DMS 273 treated with DMSO at 0.1 percent for 48 hours (cell line): ENCODE measurements at places on chromosomes 5 and 9.

- DNase-seq = no peak
Observed at GRCh38 chr5:165723931-165724330, 2218.5 kb downstream of the MAT2B start.

DNA sequence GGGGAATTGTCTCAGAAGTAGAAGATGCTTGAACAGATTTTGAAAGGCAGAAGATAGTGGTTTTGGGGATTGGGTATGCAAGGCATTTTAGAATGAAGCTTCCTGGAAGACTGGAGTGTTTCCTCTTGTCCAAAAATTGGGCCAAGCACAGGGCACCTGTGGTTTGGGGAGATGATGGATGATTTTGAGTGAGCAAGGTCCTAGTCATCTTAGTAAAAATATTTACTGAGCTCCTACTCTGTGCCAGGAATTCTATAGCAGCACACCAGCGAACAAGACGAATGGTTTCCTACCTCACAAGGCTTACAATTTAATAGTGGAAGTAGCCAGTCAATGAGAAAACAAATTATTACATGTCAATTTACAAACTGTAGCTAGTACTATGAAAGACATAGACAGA, 484.4 kb upstream of the KIF2A start:
- no peak for DNase-seq

- no peak for DNase-seq
Observed at GRCh38 chr5:3853362-3853761, 257.7 kb downstream of the IRX1 start.

- no peak for DNase-seq
Observed at GRCh38 chr9:18610956-18611355, 137.0 kb downstream of the ADAMTSL1 start.

DNA sequence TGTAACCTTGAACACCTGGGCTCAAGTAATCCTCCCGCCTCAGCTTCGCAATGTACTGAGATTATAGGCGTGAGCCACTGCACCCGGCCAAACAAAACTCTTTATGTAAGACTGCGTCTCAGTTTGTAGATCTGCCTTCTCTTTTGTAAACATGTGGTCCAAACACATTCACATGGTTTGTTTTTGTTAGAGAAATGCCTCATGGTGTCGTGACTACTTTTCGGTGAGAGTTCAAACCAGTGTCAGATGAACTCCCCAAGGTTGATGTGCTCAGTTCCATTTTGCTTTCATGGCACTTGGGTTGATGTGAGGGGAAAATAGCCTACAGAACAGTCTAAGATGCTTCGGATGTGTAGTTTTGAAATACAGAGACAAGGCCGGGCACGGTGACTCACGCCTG, 231.6 kb downstream of the GOLPH3 start:
- DNase-seq = no peak

DNA sequence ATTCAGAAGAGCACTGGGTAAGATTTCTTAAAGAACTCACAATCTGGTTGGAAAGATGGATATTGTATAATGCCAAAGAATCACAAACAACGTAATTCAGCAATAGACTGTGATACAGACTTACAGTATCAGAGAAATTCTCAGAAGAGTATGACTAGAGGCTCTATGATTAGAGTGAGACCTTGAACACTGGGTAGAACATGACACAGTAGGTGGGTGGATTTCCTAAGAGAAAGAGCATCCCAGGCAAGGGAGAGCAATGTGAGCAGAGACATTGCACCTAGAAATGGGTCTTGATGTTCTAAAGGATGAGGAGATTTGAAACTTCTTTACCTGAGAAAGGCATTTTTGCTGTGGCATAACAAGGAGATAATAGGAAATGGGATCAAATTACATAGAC, 27.3 kb upstream of the CAST start:
- DNase-seq = no peak

DNA sequence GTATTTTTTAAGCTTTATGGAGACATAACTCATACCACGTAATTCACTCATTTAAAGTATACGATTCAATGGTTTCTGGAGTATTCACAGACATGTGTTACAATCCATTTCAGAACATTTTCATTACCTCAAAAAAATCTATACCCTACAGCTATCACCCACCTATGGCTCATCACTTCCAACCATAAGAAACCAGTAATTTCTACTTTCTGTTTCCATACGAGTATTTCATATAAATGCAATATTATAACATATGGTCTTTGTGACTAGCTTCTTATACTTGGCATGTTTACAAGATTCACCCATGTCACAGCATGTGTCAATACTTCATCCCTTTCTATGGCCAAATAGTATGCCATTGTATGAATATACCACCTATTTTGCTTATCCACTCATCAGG, 18.8 kb downstream of the UBQLN1 start:
- no peak for DNase-seq

- DNase-seq = no peak
Observed at GRCh38 chr5:179267071-179267670, 78.1 kb downstream of the ADAMTS2 start.

GRCh38 chr9:104872656-104873488, 55.1 kb downstream of the ABCA1 start:
- no peak for DNase-seq

GRCh38 chr5:29697785-29698414, 1495.6 kb upstream of the CDH6 start:
- no peak for DNase-seq

DNA sequence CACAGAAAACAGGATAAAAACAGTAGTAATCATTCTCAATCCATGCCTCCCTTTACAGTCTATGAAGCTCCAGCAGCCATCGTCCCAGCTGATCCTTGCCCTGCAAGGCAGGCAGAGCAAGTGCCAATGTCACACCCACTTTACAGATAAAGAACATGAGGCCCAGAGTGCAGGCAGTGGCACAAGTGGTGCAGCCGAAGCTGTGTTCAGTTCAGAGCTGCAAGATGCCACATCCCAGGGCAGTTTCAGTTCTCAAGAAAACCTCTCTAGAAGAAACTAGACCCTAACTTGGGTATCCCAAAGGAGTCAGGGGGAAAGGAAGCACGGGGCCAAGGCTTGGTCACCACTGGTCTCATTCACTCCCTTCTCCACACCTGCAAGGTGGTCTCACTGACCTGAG, 34.6 kb upstream of the CPLX2 start:
- no peak for DNase-seq

- no peak for DNase-seq
Observed at GRCh38 chr9:76545191-76545590, 86.2 kb downstream of the GCNT1 start.

- DNase-seq = no peak
Observed at GRCh38 chr5:176731506-176732160, 78.7 kb upstream of the UNC5A start.

DNA sequence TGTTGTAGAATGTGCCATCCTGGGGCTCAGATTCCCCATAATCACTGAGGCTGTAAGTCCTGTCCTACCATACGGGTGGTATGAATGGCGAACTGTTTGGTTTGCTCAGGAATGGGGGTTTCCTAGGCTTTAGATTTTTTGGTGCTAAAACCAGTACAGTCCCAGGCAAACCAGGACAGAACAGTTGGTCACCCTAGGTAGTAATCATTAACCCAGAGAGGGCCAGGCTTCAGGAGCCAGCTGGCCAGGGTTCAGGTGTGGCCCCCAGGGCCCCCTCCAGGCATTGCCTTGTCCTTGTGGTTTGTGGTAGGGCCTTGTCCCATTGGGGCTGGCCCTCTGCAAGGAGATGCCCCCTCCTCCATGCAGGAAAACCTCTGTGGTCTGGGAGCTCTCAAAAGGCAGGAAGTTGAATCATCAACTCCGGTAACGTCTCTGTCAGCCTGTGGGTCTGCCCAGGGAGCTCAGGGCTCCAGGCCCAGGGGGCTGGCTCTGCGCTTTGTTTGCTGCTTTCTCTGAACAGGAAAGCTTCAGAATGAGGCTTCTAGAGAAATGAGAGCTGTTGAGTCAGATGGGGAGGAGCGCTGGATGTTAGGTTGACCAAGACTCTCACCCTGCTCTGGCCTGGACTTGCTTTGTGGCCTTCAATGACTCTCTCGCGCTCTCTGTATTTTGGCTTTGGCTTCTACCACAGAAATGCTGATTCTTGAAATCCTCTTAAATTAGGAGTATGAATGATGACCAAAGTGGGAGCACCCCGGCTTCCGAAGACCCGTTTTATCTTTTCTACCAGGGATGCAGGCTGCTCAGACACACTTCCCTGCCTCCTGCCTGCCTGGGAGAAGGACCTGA, 22.2 kb upstream of the JADE2 start:
- DNase-seq = no peak

DNA sequence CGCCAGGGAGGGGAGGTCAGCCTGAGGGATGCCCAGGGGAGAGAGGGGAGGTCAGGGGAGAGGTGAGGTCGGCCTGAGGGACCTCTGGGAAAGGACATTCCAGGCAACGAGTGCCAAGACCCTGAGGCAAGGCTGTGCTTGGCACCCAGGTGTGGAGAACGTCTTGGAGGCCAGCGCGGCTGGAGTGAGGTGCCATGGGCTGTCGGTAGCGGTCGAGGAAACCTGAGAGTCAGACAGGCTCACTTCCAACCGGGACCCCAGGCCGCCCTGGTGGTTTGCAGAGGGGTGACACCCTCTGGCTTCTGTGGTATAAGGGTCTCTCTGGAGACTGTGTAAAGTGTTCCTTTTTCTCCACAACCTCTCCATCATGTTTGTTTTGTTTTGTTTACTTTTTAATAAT, 82.9 kb downstream of the CACNA1B start:
- no peak for DNase-seq

DNA sequence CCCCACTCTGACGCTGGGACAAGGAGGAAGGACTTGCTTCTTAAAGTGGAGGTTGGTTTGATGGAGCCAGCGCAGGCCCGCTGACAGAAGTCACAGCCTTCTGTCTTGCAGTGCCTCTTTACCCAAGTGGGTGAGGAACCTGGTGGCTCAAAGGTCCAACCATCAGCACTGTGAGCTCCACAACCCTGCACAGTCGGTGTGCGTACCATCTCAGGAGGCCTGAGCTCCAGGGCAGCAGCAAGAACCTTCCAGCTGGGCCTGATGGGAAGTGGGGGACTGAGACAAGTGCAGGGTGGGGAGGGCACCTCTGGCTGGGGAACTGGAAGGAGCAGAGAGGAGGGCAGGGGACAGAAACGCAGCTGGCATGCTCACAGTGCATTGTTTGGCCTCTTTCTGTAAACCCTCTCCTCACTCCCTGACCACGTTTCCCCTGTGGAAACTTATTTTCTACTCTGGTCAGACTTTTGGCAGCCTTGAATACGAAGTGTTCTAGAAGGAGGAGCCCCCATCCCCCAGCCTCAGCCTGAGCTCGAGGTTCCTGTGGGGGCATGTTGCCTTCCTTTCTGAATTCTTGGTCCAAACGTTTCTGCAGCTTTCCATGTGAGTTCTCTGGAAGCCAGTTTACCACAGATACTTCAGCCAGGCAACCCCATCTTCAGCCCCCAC, 178.5 kb upstream of the PITX1 start:
- DNase-seq = no peak

DNA sequence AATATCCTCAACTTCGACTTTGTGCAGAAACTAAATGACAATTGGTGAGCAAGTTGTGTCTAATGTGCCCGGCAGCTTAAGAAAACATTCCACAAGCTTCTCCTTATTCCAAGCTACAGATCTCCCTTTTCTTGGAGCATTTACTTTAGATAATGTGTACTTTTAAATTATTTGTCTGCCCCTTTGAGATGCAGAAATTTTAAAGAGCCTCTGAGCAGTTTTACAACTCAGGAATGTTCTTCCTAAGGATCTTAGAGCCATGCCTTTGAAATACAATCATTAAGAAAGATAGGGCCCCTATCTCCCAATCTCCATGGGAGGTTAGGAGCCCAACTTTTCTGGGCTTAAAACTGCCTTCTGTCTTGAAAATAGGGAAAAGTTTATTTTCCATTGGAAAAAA, 723.7 kb upstream of the COX7C start:
- no peak for DNase-seq

- no peak for DNase-seq
Observed at GRCh38 chr5:40733434-40733833, 22.3 kb downstream of the TTC33 start.
